ENCODE measurements at places on chromosomes 11 and 22. TPM values are rescaled to one million over a fixed set of nuclear protein-coding genes. Genes with fewer than 3 reads are reported as not detected.

The GAL gene
- total RNA-seq = 0.66 TPM

The HTR3B gene
- not detected for total RNA-seq

The MPPED2 gene
- total RNA-seq = 163 TPM

The CEND1 gene
- not detected for total RNA-seq

The VPREB1 gene
- not detected for total RNA-seq

The SOX6 gene
- total RNA-seq = 46.4 TPM

The LGR4 gene
- 28.2 TPM for total RNA-seq

The RIC3 gene
- total RNA-seq = 2.4 TPM

The PPME1 gene
- total RNA-seq = 52.8 TPM

The SESN3 gene
- total RNA-seq = 123 TPM

The MYO7A gene
- total RNA-seq = 2.2 TPM

DNA sequence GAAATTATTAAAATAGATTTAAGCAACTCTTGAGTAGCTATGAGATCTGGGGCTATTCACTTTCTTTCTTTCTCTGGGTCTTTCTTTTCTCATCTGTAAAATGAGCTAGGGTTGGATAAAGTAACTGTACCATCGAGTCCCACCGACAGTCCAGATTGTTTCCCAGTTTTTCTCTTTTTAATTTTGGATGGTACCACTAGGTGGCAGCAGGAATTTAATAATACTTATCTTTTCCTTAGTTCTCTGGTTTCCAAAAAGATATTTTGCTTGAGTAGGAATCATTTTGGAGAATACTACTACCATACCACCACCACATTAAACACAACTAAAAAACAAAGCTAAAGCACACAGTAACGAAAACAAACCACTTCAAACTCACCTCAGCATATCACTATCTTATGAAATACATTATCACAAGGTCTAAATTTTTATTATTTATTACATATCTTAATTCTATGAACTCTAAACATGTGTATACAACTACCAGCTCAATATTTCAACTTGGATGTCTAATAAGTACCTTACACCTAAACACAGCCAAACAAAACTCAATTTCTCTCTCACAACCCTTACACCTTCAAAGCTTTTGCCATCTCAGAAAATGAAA is 584.0 kb downstream of the KCNA4 start:
- H3K36me3 ChIP-seq = no peaks in the 10 kb centered on the region
- peaks cover 8% of the 10 kb centered on the region for H3K27me3 ChIP-seq
- H3K4me1 ChIP-seq = peaks cover 6% of the 10 kb centered on the region

DNA sequence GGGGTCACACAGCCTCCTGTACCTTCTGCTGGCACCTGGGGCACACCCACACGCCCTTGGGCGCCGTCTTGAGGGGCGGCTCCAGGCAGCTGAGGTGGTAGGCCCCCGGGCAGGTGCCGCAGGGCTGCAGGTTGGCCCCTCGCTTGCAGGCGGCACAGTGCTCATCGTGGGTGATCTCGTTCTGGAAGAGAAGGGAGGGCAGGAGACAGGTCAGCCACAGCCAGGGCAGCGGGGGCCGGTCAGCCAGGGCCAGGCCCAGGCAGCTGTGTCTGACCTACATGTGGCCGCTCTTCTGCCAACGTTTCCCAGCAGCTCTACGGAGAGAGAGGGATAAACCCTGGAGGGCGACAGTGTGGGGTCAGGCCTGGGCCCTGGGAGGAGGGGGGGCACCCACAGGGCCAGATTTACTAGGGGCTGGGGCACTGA is 121.9 kb downstream of the PHF21B start:
- H3K27me3 ChIP-seq = no peaks in the 10 kb centered on the region
- no peak overlapping the region for H3K27ac ChIP-seq
- no peak overlapping the region for H3K4me3 ChIP-seq
- DNase-seq = no peak
- no peaks in the 10 kb centered on the region for H3K36me3 ChIP-seq

DNA sequence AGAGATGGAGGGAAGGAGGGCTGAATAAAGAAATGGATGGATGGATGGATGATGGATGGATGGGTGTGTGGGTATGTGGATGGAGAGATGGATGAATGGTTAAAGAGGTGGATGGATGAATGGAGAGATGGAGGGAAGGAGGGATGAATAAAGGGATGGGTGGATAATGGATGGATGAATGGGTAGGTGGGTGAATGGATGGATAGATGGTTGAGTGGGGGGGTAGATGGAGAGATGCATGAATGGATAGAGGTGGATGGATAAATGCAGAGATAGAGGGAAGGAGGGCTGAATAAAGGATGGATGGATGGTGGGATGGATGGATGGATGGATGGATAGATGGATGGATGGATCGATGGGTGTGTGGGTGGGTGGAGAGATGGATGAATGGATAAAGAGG is 71.6 kb downstream of the CDKN1C start:
- no peaks in the 10 kb centered on the region for H3K27me3 ChIP-seq
- no peak overlapping the region for H3K27ac ChIP-seq
- DNase-seq = no peak
- no peak overlapping the region for H3K4me3 ChIP-seq

GRCh38 chr11:33214187-33214586 is 43.0 kb upstream of the HIPK3 start:
- no peaks in the 10 kb centered on the region for H3K27me3 ChIP-seq
- no peak for DNase-seq
- H3K4me1 ChIP-seq = no peaks in the 10 kb centered on the region
- H3K4me3 ChIP-seq = no peak overlapping the region
- H3K27ac ChIP-seq = no peak overlapping the region

- H3K36me3 ChIP-seq = no peaks in the 10 kb centered on the region
- DNase-seq = no peak
Observed at GRCh38 chr11:16911186-16911585, 103.0 kb downstream of the PLEKHA7 start.

GRCh38 chr11:128582496-128583366 is 4.6 kb downstream of the ETS1 start:
- no peak for DNase-seq
- H3K4me3 ChIP-seq = no peak overlapping the region
- peak overlapping the region; percentile 47 for H3K27ac ChIP-seq
- peaks cover 31% of the 10 kb centered on the region for H3K27me3 ChIP-seq
- no peaks in the 10 kb centered on the region for H3K36me3 ChIP-seq
- peaks cover 27% of the 10 kb centered on the region for H3K4me1 ChIP-seq

GRCh38 chr11:65899356-65900124 is 648 bp downstream of the FOSL1 start:
- peak overlapping the region; percentile 50 for H3K4me3 ChIP-seq
- no peaks in the 10 kb centered on the region for H3K36me3 ChIP-seq
- DNase-seq = no peak
- peaks cover 85% of the 10 kb centered on the region for H3K27me3 ChIP-seq

DNA sequence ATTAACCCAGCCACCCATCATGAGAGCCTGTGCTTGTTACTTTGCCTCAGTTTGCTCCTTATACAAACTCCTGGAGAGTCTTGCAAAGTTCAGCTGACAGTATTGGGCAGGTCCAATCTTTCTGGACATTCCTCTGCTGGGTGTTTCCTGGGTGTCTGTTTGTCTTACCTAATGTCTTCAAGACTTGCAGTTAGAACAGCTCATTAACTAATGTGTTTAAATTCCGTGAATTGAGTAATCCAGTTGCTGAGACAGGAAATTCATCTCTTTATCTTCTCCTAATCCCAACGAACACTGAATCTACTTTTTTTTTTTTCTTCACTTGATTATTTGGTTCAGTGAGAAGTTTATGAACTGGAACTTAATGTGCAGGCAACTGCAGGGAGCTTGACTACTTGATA is 20.6 kb downstream of the BCO2 start:
- peaks cover 27% of the 10 kb centered on the region for H3K36me3 ChIP-seq
- peaks cover 4% of the 10 kb centered on the region for H3K4me1 ChIP-seq
- no peak overlapping the region for H3K4me3 ChIP-seq
- DNase-seq = no peak

GRCh38 chr22:23089633-23090456 is 19.5 kb downstream of the GNAZ start:
- H3K4me1 ChIP-seq = peaks cover 3% of the 10 kb centered on the region
- H3K4me3 ChIP-seq = no peak overlapping the region
- DNase-seq = no peak
- H3K27me3 ChIP-seq = no peaks in the 10 kb centered on the region

DNA sequence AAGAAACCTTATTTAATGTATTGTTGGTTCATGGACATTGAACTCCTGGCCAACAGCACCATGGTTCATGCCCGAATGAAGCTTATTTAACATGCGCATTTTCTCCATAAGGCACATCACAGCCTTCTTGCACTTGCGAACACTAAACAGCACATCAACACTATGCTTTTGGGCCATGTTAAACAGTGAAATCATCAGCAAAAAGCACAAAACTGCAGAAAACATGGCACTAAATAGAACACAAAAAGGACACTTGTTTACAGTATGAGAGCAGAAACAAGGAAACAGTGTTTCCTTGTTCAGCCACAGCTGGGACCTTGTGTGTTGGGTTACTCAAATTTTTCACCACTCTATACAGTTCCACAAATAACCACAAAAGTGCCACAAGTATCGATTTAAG is 122.3 kb downstream of the MSANTD4 start:
- no peaks in the 10 kb centered on the region for H3K27me3 ChIP-seq
- H3K4me1 ChIP-seq = no peaks in the 10 kb centered on the region
- peaks cover 27% of the 10 kb centered on the region for H3K36me3 ChIP-seq
- DNase-seq = no peak
- H3K4me3 ChIP-seq = no peak overlapping the region

- peak within 1 kb of the TSS; percentile 95 for H3K4me3 ChIP-seq
- peak; percentile 64 for DNase-seq
- no peaks in the 10 kb centered on the region for H3K27me3 ChIP-seq
- H3K4me1 ChIP-seq = peaks cover 18% of the 10 kb centered on the region
Observed at GRCh38 chr11:2376751-2377451, at the start of gene CD81. Gene CD81, plus strand, starts transcription at chr11:2377310. Its CDS starts 240 bp downstream, at chr11:2377550.

DNA sequence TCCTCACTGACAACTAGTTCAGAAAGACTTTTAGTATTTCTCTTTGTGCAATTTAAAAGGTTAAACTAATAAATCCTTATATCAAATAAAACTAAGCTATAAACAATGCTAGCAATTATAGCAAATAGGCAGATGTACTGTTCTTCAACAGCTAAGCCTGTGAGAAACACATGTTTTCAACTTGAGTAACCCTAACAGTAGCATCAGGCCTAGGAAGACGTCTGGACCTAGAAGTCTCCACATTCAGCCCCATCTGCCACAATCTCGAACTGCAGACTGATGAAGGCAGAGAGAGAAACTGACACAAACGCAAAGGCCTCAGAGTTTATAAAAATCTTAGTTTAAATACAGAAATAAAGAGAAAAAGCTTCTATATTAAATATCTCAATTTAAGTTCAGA is 2.5 kb downstream of the ST13 start:
- no peak for DNase-seq
- H3K4me3 ChIP-seq = peak overlapping the region; percentile 96
- peaks cover 54% of the 10 kb centered on the region for H3K4me1 ChIP-seq
- H3K27me3 ChIP-seq = no peaks in the 10 kb centered on the region
- H3K36me3 ChIP-seq = peaks cover 6% of the 10 kb centered on the region

- no peaks in the 10 kb centered on the region for H3K27me3 ChIP-seq
- no peak for DNase-seq
- H3K27ac ChIP-seq = no peak overlapping the region
- H3K4me1 ChIP-seq = peaks cover 8% of the 10 kb centered on the region
Observed at GRCh38 chr11:109552376-109552775, 130.4 kb downstream of the C11orf87 start.

GRCh38 chr11:73814812-73815211 is 27.1 kb downstream of the MRPL48 start:
- no peak for DNase-seq
- no peak overlapping the region for H3K27ac ChIP-seq
- peaks cover 12% of the 10 kb centered on the region for H3K36me3 ChIP-seq
- H3K4me1 ChIP-seq = no peaks in the 10 kb centered on the region

DNA sequence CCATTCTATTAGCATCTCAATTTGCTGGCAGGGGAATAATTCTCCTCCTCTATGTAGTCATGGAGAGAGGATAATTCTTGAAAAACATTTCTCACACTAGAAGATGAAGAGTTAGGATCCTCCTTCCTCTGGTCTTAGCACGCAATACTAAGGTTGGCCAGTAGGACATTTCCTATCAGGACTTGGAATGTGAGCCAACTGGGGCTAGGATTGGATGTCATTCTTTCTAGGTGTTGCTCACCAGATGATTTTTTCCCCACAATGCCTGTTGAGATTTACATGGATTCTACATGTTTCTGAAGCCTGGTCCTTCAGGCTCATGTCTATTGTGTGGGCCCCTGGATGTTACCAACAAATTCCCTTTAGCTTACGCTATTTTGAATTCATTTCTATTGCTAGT is 28.0 kb downstream of the SLN start:
- H3K4me3 ChIP-seq = no peak overlapping the region
- no peak overlapping the region for H3K27ac ChIP-seq
- H3K36me3 ChIP-seq = no peaks in the 10 kb centered on the region
- peaks cover 17% of the 10 kb centered on the region for H3K27me3 ChIP-seq
- no peaks in the 10 kb centered on the region for H3K4me1 ChIP-seq

GRCh38 chr11:134340354-134340964 is 8.7 kb downstream of the GLB1L2 start:
- H3K4me3 ChIP-seq = no peak overlapping the region
- H3K4me1 ChIP-seq = no peaks in the 10 kb centered on the region

GRCh38 chr11:26949846-26950245 is 44.1 kb upstream of the FIBIN start:
- no peak for DNase-seq
- no peaks in the 10 kb centered on the region for H3K27me3 ChIP-seq
- H3K36me3 ChIP-seq = no peaks in the 10 kb centered on the region
- H3K4me3 ChIP-seq = no peak overlapping the region
- H3K27ac ChIP-seq = no peak overlapping the region

DNA sequence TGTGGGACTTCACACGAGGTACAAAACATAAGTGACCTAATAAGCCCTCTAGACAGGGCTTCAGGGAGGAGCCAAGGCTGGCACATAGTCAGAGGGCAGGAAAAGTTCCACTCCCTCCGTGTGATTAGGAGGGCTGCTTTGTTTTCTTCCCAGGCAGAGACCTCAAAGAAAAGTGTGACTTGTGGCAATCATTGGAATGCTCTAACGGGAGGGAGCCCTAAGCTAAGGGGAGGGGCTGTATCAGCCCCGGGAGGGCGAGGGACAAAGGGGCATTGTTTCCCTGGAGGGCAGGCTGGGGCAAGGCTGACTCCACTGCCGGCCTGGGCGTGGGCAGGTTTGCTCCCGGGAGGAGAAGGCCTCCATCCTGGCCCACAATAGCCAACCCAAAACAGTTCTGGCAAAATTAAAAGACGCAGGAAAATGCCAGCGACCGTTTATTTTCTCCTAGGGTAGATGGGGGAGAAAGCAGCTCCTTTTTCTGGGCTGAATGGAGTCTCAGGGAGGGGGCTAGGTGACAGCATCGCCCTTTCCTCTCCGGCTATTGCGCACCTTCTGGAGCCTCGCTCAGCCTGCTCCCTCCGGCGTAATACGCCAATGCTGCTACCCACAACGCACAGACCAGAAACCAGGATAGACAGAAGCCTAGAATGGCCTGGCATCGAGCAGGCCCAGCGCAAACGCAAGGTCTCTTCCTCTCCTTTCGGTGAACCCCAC is 60.2 kb downstream of the ENDOD1 start:
- peaks cover 53% of the 10 kb centered on the region for H3K4me1 ChIP-seq
- H3K27ac ChIP-seq = peak overlapping the region; percentile 85
- H3K27me3 ChIP-seq = no peaks in the 10 kb centered on the region
- peak overlapping the region; percentile 77 for H3K4me3 ChIP-seq
- no peak for DNase-seq

DNA sequence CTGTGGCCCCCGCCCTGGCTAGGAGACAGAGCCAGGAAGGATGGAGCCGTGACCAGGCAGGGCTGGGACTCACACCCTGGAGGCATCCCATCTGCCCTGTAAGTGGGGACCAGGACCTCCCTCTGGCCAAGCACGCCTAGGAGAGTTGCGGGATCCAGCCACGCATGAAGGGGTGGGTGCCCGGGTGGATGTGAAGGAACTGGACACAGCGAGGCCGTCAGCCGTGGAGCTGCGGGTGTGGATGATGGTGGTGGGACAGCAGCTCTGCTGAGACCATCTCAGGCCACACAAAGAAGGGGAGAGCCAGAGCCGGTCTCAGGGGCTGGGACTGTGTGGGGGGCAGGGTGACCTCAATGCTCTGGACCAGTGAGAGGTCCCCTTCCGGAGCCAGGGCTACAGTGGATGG is 746.4 kb downstream of the BRD1 start:
- H3K4me3 ChIP-seq = no peak overlapping the region
- no peaks in the 10 kb centered on the region for H3K36me3 ChIP-seq
- H3K27me3 ChIP-seq = peaks cover 27% of the 10 kb centered on the region

Data from mesothelial cell of epicardium (in vitro differentiated cells).